Karpas-422 (cell line): ENCODE measurements at places on chromosomes 3 and 15. TPM values are rescaled to one million over a fixed set of nuclear protein-coding genes. Genes with fewer than 3 reads are reported as not detected.

The NPAP1 gene
- not detected in 2 replicates for total RNA-seq

The STRC gene
- total RNA-seq: 0.36 and 1.2 TPM in 2 replicates

The CCDC39 gene
- not detected in 2 replicates for total RNA-seq

The CNTN3 gene
- total RNA-seq: not detected in 2 replicates

The TLR9 gene
- total RNA-seq: 7.4 and 26.5 TPM in 2 replicates

The MED12L gene
- 0.58 and 2.4 TPM in 2 replicates for total RNA-seq

The LRRC2 gene
- not detected in 2 replicates for total RNA-seq

The ADGRG7 gene
- not detected in 2 replicates for total RNA-seq
